NAMALWA (cell line): ENCODE measurements at places on chromosomes 5 and 9.

- DNase-seq: no peak
These were observed 1026.9 kb downstream of the MAT2B start for GRCh38 chr5:164532235-164532900.

DNA sequence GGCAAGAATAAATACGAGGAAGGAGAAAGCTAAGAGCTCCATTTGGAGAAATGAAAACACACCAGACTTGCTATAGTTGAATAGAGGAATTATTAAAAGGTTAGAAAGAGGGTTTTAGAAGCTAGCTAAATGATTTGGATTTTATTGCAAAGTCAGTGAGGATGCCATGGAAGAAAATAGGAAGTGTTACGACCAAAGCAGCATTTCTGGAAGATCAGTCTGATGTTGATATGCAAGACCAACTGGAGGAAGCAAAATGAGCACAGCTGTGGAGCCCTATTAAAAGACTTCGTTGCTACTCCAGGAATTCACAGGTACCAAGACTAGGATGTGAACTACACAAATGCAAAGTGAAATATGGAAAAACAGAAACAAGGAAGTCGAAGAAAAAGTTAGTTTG lies 2.1 kb downstream of the DHX29 start:
- no peak for DNase-seq

- no peak for DNase-seq
These were observed 33.5 kb downstream of the SEMA4D start for GRCh38 chr9:89464300-89464901.

GRCh38 chr9:75265525-75265972 lies 177.2 kb downstream of the OSTF1 start:
- peak; percentile 69 for DNase-seq

DNA sequence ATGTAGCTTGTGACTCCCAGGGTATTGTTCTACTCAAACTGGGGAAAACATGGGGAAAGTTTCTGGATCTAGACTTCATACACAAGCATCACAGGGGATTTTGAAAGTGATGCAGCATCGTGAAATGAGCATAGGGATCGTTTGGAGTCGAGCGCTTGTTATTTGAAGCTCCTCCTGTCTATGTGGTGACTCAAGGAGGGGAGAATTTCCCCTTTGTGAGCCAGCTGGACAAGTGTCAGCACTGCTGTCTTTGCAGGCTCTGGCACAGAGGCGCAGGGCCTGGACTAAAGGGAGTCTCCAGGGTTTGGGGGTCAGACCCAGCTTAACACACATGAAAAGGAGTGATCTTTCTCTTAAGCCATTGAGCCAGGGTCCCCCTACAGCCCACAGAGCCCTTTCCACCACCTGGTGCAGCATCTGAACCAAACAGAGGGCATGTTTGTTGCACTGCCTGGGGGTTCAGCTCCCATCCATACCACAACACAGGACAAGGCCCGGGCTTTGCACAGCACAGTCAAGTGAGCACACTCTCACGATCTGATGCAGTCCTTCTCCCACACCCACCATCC lies 51.0 kb downstream of the IRF1 start:
- no peak for DNase-seq

- peak; percentile 65 for DNase-seq
These were observed 5.8 kb upstream of the PSMB7 start for GRCh38 chr9:124420991-124421543.

GRCh38 chr5:68257210-68257609 lies 41.7 kb downstream of the PIK3R1 start:
- no peak for DNase-seq

GRCh38 chr5:151733358-151734063 lies 24.9 kb downstream of the ATOX1 start:
- DNase-seq: no peak
